ENCODE measurements at places on chromosomes 2 and 18.

- peak; percentile 97 for DNase-seq
Measured at GRCh38 chr2:170324640-170325046, 146.7 kb downstream of the MYO3B start.

DNA sequence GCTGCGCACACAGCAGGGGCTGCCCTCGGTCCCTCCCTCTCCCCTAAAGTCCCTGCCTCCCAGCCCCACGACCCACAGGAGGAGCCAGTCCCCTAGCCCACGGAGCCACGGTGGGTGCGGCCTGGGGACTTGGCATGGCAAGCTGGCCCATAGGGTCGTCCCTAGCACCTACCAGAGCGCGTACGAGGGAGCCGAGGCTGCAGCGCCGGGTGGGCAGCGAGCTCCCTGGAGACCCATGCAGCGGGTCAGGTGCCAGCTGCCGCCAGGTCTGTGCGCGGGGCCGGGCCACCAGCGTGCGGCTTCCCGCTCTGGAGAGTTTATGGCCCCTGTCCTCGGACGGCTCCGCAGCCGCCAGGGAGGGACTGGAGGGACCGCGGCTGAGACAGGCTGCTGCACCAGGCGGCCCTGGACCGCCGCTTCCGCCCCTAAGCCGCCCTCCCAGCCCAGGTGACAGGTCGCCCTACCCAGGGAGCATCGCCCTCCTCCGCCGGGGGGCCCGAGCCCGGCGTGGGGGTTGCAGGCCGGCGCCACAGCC is 273.6 kb downstream of the CCDC74A start:
- no peak for DNase-seq

- no peak for DNase-seq
Measured at GRCh38 chr2:74001781-74002504, 17.2 kb downstream of the TET3 start.

GRCh38 chr2:162579986-162580385 is 236.1 kb downstream of the GCA start:
- DNase-seq: no peak

DNA sequence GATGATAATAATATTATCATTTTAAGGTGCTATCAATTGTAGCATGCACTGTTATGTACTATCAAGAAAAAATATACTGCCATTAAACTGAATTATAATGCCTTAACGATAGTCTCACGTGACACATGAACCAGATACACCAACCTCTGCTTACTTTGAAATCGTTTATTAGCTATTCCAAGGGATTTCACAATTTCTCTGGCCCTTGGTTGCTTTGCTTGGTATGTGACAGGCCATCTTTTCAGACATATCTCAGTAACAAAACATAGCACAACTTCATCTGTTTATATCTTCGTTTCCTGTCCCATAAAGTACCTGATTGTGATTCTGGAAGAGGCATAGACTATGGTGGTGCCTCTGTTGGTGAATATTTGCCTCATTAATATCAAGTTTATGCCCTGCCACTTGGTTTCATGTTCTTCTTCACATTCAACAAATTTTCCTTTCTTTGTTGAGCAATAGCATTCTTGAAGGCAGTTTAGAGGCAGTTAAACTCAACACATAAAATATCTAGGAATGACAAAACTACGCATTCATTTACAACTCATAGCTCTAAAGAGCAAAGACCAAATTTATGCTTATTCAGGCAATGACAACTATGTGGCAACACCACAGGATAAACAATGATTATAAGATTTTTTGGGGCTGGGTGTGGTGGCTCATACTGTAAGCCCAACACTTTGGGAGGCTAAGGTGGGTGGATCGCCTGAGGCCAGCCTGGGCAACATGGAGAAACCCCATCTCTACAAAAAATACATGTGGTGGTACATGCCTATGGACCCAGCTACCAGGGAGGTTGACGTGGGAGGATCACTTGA is 84.3 kb downstream of the MCFD2 start:
- DNase-seq: no peak

GRCh38 chr2:233281992-233282603 is 25.5 kb upstream of the SAG start:
- no peak for DNase-seq

DNA sequence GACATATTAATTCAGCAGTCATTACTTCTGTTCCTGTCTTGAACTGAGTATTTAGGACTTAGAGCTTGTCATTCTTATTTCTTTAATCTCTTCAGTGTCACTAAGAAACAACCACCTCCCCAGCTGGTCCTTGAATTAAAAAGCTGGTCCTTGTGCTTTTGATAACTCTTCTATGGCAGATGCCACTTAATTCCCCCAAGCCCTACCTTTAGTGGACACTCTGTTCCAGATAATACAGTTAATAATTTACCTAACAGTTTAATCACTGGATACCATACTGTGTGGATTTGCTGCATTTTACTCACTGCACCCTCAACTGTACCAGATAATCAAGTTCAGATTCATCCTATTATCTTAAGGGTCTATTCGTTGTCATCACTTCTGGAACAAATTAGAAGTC is 73.1 kb downstream of the SKA1 start:
- DNase-seq: no peak

DNA sequence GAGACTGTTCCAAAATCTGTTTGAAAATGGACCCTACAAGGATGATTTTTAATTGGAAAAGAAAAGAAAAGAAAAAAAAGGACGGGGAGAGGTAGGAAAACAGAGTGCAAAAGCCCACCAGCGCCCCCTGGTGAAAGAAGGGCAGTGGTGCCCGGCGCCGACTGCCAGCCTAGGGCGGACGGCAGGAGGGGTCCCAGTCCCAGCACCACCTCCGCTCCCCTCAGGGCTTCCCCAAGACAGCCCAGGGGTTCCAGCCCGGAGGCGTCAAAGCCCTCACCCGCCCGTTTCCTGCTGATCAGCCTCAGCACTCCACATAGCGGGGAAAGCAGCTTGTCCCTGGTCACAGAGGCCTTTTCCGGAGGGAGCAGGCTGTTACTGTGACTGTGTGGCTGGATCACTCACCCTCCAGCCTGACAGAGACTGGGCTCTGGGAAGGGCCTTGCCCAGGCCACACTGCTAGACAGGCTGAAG is 213.9 kb downstream of the TFCP2L1 start:
- DNase-seq: peak; percentile 91

DNA sequence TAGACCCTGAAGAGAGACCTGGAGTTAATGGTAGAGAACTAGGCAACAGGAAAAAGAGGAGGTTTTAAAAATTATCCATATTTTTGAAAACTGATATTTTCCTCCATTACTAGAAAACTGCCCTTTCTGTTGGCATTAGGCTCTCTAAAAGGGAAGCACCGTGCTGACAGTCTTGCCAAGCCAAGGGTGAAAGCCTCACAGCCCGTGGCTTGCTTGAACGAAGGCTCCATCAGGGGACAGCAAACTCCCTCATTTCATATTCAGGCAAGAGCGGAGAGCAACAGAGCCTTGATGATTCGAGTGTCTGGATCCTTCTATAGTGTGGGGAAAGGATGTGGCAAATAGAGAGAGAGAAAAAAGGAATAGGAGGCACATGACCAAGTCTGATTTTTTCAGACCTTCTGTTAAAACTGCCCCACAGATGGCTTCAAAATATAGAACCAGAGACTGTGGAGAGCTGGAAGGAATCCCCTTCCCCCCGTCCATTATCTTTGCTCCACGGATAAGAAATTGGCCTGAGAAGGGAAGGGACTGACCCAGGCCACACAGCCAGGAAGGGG is 67.0 kb downstream of the CACNB4 start:
- no peak for DNase-seq

GRCh38 chr2:211404098-211404497 is 847.7 kb downstream of the CPS1 start:
- no peak for DNase-seq

- DNase-seq: peak; percentile 75
Measured at GRCh38 chr2:231306791-231307393, 88.6 kb upstream of the B3GNT7 start.

DNA sequence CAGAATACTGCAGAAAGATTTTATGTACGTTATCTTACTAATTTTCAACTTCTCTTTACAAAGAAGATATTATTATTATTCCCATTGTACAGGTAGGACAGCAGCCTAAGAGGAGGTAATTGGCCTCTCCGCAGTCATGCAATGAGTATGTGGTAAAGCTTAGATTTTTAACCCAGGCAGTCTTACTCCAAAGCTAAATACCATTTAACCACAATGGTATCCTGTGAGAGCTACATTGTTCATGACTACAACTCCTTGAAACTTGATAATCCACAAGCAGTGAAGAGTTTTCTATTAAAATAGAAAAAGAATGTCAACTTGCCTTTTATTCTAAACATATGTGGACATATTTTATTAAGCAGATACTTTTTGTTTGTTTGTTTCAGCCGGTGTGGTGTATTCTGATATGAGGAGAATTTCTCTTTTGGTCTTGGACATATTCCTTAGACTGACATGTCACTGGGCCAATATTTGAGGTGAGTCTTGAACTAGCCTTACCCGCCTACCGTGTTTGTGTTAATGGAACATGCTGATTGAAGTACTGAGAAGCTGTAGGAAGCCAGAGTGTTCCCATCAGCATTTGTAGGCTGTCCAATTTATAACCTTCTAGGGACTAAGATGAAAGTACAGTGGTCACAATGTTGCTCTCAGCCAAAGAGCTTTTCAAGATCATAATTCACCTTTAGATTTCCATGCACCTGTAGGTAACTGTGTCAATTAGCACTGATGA is 293.9 kb upstream of the DCC start:
- DNase-seq: no peak

DNA sequence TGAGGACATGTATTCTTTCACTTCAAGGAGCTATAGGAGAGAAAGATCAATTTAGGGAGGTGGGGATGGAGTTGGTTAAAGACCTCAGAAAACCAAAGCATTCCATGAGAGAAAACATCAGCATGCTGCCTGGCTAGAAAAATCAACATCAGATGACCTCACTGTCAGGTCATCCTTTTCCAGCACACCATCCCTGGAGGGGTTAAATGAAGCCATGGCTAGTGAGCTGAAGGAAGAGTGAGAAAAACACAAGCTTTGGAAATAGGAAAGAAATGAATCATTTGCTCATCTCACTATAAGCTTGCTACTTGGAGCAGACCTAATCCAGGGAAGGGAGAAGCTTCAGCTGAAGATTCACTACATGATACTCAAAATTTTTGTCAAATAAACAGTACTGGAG is 109.5 kb upstream of the ITGB6 start:
- no peak for DNase-seq

- DNase-seq: no peak
Measured at GRCh38 chr2:215573496-215573895, 137.6 kb upstream of the FN1 start.

GRCh38 chr2:134260713-134261112 is 6.8 kb downstream of the MGAT5 start:
- no peak for DNase-seq

- DNase-seq: no peak
Measured at GRCh38 chr18:37486848-37487247, 78.8 kb downstream of the CELF4 start.

- DNase-seq: no peak
Measured at GRCh38 chr18:51049137-51049536, 19.1 kb downstream of the SMAD4 start.

GRCh38 chr2:65605743-65606058 is 173.3 kb upstream of the SPRED2 start:
- no peak for DNase-seq

GRCh38 chr2:182821182-182821581 is 45.3 kb downstream of the FRZB start:
- no peak for DNase-seq

- DNase-seq: peak; percentile 46
Measured at GRCh38 chr2:47129191-47129706, 25.9 kb downstream of the STPG4 start.

GRCh38 chr2:124241-124880 is 78.1 kb upstream of the FAM110C start:
- peak; percentile 12 for DNase-seq

DNA sequence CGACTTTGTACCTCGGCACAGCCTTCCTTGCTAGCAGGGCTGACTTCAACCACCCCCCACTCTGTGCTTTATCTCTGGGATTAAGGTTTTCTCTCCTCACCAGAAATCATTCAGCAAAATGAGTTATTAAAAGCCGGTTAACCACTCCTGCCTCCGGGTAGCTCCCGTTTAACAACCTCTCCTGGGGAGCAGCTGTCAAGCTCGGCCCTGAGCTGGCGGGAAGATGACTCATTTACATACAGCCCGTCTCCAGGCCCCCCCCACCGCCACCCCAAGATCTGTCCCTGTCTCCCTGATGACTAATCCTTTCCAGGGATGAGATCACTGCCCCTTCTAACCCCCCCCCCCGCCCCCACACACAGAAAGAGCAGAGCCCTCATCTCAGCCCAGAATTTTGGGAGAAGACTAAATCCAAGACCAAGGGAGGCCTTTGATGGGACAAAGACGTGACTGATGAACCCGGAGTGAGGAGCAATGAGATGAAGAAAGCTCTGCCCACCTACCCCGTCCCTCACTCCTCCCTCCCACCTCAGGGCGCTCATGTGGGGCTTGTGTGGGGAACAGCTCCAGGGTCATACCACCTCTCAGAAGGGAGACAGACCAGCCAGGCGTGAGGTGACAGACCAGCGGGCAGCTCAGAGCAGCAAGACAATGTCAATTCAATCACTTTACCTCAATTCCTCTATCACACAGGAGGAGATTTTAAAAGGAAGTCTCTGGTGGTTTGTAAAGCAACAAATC is 131.4 kb downstream of the MSH2 start:
- DNase-seq: no peak

DNA sequence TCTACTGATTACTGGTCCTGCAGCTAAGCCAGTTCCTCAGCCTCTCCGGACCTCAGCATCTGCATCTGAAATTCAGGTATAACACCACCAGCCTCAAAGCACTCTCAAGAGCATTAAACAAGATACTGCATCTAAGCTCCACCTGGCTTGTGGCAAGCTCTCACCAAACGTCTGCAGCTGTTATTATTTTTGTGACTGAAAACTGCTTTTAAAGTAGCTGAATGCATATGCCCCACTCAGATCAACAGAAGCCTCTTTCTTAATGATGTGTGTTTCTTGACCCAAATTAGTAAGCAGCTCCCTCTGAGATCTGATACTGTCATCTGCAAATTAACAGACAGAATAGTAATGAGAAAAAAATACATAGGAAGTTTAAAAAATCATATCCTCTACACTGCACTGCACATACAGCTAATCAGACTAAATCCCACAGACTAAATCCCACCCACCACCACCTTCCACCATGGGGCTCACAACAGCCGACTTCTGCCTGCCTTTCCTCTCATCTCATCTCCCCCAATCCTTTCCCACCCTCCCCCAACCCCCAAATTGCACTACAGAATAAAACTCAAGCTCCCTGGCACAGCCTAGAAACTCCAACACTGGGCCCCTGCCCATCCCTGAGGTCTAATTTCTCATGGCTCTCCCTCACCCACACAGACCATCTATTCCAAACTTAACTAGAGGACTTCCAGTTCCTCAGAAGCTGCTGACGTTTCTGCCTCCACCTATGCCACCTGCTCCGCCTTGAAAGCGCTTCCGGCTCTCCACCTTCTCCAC is 52.9 kb downstream of the TMEM163 start:
- DNase-seq: no peak

DNA sequence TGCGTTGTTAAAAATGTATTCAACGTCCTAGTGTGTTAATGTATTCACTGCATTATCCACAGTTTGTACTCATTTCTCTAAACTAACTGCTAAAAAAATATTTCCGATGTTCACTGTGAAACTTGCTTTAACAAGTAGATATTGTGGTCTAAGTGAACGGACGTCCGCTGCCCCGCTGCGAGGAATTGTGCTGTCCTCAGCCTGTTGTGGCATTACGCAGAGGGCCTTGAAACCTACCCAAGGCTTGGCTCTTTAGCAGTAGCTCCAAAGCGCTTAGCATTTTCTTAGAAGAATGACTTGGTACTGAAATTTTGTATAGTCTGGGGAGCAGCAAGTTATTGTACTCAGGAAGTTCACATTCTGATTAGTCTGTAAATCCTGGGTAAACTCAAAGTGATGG is 136.5 kb upstream of the SP5 start:
- DNase-seq: no peak
